ENCODE measurements at places on chromosomes 12 and 14.

DNA sequence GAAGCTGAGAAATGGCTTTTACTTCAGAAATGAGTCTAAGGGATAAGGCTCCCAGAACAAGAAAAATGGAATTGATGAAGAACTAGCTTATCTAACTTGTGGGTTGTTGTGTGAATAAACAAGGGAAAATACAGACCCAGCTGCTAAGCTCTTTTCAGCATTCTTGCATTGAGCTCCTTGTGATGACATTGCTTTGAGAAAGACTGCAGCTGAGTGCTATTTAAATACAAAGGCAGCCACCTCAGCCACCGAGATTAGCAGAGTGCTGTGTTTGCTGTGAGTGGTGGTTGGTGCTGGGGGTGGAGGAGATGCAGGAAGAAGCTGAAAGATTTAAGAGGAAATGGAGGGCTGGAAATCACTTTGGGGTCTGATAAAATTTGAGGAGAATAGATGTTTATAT, 396.0 kb upstream of the PRICKLE1 start:
- no peak for DNase-seq

- no peak for DNase-seq
These were observed 690.9 kb upstream of the LMO3 start for GRCh38 chr12:17296882-17297281.

- DNase-seq: no peak
These were observed 17.0 kb downstream of the TPCN1 start for GRCh38 chr12:113238309-113238708.

GRCh38 chr14:82641050-82641540, 1107.4 kb upstream of the SEL1L start:
- DNase-seq: no peak

GRCh38 chr12:104472748-104473147, 16.0 kb downstream of the CHST11 start:
- no peak for DNase-seq

GRCh38 chr12:114547636-114548035, 136.3 kb downstream of the TBX3 start:
- no peak for DNase-seq

- DNase-seq: no peak
These were observed 28.2 kb upstream of the SNRPF start for GRCh38 chr12:95830335-95831089.

GRCh38 chr12:46958053-46958452, 121.4 kb upstream of the PCED1B start:
- no peak for DNase-seq

DNA sequence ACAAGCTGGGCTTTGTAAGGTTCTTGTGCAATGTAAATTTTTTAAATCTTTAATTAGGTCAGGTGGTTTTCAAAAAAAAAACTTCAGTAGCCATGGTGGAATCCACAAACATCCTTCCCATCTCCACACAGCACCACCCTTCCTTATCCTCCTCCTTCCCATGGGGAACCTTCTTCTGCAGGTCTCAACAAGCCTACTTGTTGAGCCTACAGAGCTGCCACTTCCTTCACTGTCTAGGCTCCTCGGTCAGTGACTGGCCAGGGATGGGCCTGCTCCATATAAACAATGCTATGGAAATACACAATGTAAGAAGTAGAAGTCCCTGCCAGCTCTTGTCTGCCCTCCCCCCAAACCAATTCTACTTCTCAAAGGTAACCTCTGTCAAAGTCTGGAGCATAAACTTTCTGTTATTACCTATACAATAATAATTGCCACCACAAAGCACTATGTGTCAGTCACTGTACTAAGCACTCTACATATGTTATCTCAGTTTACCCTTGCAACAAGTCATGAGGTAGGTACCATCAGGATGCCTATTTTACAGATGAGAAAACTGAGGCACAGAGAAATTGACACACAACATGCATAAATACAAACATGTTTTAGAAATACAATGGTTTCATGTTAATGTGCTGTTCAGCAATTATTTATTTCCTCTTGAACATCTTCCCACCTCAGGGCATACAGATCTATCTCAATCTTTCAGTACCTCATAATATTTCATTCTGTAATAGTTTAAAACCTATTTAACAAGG, 17.4 kb downstream of the LIMA1 start:
- no peak for DNase-seq

GRCh38 chr12:51186465-51187085, 13.6 kb upstream of the TFCP2 start:
- no peak for DNase-seq

- DNase-seq: no peak
These were observed 20.5 kb upstream of the FBRSL1 start for GRCh38 chr12:132469423-132469822.

DNA sequence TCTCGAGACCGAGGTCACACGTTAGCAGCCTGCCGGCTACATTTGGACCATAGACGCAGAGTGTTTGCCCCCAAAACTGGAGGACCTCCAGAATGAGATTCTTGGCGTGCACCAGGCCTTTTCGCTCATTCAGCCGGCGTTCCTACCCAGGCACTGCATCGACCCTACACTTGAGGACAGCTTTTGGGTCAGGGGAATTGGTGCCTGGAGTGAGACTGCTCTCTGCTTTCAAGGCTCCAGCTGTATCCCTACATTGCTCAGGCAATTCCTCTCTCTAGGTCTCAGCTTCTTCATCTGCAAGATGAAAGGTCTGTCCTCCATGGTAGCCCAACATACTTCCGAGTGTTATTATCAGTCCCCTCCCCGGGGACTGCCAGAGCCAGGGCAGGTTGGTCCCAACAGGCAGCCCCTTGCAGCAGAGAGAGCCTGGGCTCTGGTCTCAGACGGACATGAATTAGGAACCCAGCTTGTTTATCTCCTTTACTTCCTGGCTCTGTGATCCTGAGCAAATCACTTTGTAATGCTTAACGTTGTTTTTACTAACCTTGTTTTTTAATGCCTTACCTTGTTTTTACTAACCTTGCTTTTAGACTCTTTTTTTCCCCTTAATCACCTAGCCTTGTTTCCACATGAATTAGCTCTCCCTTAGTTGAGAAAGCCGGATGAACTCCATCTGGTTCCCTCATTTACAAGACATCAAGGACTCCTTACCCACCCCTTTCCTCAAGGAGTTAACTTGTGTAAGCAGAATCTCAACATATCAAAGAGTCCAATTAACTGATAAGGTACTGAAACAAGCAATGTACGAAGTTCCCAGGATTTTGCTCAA, 892 bp downstream of the TCHP start:
- DNase-seq: no peak

DNA sequence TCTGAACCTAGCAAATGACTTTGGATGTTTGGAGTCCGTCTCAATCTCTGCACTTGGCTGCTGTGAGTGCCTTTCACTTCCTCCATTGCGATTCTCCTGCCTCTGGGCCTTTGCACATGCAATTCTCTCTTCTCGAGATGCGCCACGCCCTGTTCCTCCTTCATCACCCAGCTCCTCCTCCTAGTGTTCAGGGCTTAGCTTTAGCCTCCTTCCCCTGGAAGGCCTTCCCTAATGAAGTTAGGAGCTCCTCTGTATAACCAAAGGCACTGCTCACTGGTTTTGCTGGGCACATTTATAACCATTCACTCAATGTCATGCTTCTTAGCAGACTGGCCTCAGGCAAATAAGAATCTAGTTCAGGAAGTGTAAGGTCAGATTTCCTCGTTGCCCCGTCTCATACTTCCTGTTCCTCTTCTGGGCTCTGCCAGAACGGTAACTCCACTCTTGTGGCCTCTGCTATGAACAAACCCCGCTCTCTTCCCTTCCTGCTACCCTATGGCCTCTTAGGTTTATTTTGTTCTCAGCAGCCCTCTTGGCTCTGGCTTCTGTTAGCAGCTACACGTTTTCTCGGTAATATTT, 171.4 kb downstream of the CRADD start:
- DNase-seq: no peak
